ENCODE measurements at places on chromosomes 12 and 14.

- DNase-seq, result no peak
Measured at GRCh38 chr14:71206123-71206522, 298.9 kb downstream of the PCNX1 start.

GRCh38 chr12:34392741-34393085, 370.4 kb downstream of the ALG10 start:
- DNase-seq, result no peak

- DNase-seq, result no peak
Measured at GRCh38 chr14:60661721-60662120, 12.4 kb upstream of the SIX1 start.

GRCh38 chr14:103516426-103517173, 6.0 kb downstream of the CKB start:
- no peak for DNase-seq

GRCh38 chr14:67483579-67484285, 4.8 kb downstream of the TMEM229B start:
- DNase-seq, result peak; percentile 38

GRCh38 chr12:97299847-97300246, 162.8 kb upstream of the RMST start:
- DNase-seq, result no peak

GRCh38 chr12:64608901-64609535, 1.3 kb upstream of the RASSF3 start:
- peak; percentile 72 for DNase-seq

DNA sequence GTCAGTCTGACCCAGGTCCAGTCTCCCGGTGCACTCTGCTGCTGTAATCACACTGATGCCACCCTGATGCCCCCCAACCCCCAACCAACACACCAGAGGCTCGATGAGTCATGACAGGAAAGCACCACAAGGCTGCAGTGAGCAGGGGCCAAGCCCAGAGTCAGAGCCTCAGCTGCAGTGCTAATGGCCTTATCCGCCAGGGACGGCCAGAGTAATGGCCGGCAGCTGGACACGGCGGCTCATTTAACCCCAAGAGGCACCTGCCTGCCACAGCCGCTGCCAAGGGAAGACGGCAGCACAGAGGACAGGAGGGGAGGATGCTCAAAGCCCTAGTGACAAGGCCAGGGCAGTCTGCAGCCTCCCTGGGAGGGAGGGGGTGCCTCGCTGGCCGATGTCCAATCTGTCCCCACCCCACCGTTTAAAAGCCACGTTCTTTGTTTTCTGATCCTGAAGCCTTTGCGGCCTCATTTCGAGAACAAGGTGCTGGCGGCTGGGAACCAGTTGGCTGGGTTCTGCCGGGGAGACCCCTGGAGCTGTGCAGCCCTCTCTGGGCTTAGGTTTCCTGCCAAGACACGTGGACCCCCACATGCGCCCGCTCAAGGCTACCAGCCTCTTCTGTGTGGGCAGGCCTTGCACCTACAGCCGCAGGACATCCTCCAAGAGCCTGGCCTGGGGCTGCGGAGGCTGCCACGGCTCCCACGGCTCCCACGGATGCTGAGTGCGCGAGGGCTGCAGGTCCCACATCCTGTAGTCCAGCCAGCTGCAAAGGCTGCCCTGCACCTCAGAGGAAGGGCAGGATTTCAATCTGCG, 13.1 kb downstream of the CCDC85C start:
- no peak for DNase-seq

GRCh38 chr12:81386101-81386500, 308.2 kb downstream of the ACSS3 start:
- DNase-seq, result no peak

DNA sequence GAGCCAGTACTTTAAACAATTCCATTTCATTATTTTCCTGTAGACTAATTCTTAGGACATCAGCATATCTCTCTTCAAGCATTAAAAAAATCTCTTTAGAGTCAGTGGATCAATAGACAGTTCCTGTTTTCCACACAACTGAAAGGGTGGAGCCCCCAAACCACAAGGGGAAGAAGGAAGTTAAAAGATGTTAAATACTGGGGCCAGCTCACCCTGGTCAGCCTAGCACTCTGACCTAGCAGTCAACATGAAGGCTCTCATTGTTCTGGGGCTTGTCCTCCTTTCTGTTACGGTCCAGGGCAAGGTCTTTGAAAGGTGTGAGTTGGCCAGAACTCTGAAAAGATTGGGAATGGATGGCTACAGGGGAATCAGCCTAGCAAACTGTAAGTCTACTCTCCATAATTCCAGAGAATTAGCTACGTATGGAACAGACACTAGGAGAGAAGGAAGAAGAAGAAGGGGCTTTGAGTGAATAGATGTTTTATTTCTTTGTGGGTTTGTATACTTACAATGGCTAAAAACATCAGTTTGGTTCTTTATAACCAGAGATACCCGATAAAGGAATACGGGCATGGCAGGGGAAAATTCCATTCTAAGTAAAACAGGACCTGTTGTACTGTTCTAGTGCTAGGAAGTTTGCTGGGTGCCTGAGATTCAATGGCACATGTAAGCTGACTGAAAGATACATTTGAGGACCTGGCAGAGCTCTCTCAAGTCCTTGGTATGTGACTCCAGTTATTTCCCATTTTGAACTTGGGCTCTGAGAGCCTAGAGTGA, at the start of gene LYZ:
Gene LYZ (plus strand): TSS at position 220 of the 777 bp plus-strand sequence. CDS start 28 bp downstream, at position 248.
- DNase-seq, result no peak

DNA sequence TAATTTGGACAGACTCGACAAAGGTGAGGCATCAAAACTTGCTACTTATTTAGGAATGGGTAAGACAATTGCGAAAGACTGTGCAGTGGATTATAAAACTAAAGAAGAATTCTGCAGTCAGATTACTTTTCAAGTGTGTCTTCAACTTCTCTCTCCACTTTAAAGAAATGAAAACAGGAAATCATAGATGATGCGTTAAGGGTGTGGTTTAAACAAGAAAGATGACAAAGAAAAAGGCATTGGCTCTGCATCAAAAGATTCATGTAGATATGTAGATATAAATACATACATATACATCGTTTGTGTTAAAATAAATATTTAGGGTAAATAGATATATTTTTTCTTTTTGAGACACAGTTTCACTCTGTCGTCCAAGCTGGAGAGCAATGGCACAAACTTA, 74.6 kb upstream of the PARP11 start:
- DNase-seq, result no peak

DNA sequence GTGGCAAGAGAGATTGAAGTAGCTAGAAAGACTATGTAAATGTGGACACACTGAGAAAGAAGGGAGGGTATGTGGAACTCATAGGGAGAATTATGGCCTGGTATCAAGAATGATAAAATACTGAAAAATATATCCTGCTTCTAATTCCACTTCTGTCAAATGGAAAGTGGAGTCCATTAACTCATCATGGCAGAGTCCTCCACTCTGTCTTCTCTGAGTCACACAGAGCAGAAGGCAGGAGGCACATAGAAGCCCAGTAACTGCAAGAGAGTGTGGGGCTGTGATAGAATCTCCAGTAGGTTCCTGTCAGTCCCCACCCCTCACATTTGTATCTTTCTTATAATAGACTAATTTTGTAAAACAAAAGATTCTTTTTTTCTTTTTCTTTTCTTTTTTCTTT, 223.7 kb downstream of the AKAP6 start:
- DNase-seq, result no peak

DNA sequence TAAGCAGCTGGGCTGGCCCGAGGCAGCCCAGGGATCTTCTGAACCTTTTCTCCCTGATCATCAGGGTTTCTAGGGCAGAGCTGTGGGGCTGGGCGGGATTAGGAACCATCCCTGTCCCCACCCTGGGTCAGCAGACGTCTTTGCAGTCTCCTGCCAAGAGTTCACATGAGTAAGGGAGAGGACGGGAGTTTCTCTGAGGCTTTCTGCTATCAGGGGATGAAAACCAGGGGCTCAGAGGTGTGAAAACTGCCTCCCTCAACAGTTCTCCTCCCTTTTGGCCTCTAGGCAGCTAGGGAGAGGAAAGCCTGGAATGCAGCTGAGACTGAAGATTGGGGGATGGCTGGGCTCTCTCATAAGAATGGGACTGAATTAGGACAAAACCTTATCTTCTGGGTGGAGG, 7.9 kb downstream of the ZNF385A start:
- DNase-seq, result no peak

DNA sequence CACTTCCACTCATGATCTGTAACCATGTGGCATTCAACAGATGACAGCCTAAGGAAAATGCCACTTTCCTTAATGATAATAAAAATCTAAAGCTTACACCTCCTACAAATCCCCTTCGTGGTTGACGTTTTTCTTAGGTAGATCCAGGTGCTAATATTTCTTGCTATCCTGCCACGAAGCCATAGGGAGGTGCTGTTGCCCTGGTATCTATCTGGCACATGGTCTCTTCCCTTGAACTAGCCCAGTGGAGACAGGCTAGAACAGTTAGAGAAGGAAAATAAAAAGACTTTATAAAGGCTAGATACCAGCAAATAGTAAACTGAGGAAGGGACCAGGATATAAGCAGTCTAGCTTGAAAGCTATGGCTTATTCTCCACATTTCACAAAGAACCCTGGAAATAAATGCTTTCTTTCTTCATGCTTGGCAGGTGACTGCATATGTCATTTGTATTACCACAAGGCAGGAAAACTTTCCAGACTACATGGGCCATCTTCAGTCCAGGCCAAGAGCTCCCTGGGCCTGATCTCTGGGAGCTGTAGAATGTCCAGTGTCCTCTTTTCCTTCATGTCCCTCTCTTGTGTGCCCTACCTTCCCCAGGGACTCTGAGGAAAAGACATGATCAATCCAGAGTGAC, 15.3 kb downstream of the SPIC start:
- peak; percentile 46 for DNase-seq

GRCh38 chr12:15268927-15269552, 47.8 kb upstream of the RERG start:
- DNase-seq, result peak; percentile 71

DNA sequence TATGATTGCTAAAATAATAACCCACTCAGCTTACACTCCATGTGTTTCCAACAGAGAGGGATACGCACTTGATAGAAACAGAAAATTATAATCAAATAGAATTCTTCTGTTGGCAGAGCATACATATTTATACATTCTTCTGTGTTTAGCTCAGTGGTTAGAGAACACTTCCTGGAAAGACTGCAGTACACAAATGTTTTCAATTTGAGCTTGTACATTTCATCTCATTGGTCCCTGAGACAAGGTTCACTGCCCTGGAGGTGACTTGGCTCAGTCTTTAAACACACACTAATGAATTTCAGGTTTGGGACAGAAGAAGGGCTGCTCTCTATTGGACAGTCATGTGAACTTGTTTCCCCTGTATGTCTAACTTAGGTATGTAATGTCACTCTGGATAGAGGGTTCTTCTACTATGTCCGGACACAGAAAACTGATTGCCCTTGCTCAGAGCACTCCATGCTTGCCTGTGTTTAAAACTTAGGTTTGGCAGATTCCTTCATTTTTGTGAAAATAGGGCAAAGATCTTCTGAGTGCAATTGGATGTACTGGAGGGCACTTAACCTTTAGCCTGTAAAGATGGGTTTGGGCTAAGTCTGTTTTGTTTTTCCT, 22.9 kb downstream of the PROX2 start:
- no peak for DNase-seq

DNA sequence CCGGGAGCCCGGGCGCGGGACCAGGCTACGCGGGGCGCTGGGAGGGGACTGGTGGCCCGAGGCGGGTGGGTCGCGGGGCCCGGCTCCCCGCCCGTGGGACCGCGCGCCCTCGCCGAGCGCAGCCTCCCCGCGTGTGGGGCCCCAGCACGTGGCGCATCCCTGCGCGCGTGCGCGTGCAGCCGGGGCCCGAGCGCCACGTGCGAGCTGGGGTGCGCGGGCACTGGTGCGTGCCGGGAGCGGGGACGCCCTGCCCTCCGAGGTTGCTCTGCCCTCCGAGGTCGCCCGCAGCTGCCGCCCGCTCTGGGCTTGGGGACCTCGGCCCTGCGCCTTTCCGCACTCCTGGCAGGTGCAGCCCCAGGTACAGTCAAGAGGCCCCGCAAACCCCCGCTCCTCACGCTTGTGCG, 365 bp upstream of the CCDC88C start:
- peak; percentile 85 for DNase-seq

DNA sequence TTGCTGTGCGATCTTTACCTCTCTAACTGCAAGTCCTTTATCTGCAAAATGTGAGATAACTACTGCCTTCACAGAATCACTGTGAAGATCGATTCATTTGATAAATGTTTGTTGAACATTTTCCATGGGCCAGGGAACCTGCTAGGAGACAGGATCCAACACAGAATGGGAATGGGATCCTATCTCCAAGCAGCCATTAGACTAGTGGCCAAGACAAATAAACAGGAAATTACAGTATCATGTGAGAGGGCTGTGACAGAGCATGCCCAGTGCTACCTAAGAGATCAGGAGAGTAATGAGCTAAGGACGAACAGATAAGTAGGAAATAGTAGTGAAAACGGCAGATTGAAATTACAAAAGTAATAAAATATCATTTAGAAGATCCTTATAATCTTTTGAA, 105.7 kb downstream of the GRIN2B start:
- DNase-seq, result no peak

GRCh38 chr12:114508529-114509129, 102.7 kb upstream of the TBX5 start:
- DNase-seq, result peak; percentile 74

DNA sequence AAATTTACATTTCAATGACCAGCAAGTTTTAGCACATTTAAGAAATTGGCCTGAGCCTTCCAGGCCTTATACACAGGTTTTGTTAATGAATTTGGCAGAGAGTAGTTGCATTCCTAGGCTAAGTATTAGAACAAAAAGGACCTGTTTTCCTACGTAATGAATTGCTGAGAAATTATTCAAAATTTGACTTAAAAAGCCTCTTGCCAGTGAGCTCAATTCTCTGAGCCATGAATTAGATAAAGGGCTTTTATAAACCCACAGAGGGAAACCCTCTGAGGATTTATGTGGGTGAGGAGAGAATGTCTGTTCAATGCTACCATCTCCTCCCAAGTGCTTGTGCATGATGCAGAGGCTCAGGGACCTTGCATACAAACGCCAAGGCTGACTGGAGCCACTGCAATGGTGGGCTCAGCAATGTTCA, 94.5 kb upstream of the PELI2 start:
- DNase-seq, result no peak

GRCh38 chr14:54803396-54803795, 99.2 kb downstream of the GCH1 start:
- no peak for DNase-seq

All from GM12865 (cell line).